ENCODE measurements at places on chromosomes 2 and 18. TPM values are rescaled to one million over a fixed set of nuclear protein-coding genes. Genes with fewer than 3 reads are reported as not detected.

GRCh38 chr18:10190564-10190963 lies 263.9 kb upstream of the APCDD1 start:
- DNase-seq, result no peak

DNA sequence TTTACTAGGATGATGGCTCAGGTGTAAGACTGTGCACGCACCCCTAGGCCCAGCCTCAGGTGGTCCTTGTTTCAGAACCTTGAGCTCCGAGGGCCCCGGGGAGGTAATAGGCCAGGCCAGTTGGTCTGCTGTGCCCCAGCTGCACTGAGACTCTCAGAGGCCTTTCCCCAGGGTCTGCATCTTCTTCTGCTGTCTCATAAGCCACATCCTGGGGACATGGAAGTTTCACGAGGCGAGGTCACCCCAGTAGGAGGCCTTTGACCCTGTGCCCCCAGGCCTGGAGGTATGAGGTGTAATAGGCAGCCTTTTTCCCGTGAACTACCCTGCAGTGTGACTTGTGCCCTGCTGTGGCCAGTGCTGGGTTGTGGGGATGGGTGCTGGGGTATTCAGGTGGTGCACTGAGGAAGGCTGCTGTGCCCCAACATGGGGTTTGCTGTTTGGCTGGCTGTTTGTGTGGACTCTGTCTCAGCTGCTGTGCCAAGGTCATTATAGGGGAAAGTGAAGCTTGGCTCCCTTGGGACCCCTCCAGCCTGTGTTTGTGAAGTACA lies 6.9 kb downstream of the OXER1 start:
- DNase-seq, result no peak

The GRB14 gene
- total RNA-seq, result 9.3 TPM

DNA sequence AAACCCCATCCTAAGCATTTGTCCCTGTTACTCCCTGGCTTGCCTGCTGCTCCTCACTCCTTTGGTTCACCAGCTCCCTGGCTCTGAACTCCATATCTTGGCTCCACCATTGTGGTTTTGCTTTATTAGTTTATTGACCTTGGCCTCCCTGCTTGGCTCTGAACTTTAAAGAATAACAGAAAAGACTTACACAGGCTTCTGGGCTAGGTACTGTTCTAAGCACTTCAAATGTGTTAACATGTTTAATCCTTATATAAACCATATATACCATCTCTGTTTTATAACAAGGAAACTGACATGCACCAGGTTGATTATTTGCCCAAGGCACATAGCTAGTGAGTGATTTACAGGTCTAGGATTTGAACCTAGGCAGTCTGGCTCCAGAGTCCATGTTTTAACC lies 149.7 kb upstream of the CAPN13 start:
- DNase-seq, result no peak

DNA sequence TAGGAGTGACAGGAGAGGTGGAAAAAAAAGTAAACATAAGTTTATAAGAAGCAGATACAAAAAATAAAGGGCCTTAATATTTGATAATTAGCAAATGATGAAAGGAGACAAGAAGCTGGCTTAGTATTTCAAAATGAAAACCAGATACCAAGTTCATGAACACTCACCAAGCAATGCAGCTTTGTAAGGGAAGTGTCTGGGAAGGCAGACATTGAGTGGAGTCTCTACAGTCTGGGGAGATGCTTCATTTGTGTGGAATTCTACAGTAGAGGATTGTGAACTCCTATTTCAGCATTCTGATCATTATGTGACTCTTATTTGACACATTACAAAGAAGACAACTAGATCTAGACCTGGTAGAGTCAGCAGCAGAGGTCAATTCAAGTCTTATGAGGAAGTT lies 1072.7 kb downstream of the DSC3 start:
- no peak for DNase-seq

The ASB18 gene
- total RNA-seq, result not detected

The CENPA gene
- not detected for total RNA-seq

DNA sequence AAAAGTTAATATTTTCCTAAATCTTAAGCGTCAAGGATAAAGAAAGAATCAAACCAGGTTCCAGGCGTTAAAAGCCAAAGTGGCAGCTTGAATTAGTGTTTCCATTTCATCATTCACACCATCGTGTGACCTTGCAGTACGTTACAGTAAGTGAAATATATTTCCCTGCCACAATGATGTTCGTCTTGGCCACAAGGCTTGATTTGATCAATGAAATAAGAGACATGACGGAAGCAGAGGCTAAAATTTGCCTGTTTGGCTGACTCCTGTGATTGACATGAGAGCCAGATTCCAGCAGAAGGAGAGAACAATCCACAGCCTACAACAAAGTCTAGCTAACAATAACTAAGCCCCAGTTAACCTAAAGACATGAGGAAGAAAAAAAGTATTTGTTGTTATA lies 62.0 kb downstream of the ASXL2 start:
- no peak for DNase-seq

- DNase-seq, result no peak
Observed at GRCh38 chr2:143378996-143379395, 249.8 kb downstream of the ARHGAP15 start.

The ANO7 gene
- total RNA-seq, result 0.66 TPM

DNA sequence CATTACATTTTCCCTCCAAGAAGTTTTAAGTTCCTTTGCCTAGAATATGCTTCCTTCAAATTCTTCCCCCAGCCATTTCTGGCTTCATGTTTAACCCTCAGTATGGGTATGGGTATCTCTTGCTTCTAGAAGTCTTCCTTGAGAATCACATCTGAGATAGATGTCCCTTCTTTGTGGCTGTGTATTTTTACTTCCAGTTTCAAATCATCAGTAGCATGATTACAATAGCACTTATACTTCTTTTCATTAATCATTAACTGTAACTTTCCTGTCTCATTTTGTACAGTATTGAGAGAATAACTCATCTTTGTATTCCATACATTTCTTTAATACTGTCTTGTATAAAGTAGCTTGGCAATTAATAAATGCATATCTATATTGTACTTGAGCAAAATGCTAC lies 17.3 kb upstream of the PDE1A start:
- DNase-seq, result no peak

DNA sequence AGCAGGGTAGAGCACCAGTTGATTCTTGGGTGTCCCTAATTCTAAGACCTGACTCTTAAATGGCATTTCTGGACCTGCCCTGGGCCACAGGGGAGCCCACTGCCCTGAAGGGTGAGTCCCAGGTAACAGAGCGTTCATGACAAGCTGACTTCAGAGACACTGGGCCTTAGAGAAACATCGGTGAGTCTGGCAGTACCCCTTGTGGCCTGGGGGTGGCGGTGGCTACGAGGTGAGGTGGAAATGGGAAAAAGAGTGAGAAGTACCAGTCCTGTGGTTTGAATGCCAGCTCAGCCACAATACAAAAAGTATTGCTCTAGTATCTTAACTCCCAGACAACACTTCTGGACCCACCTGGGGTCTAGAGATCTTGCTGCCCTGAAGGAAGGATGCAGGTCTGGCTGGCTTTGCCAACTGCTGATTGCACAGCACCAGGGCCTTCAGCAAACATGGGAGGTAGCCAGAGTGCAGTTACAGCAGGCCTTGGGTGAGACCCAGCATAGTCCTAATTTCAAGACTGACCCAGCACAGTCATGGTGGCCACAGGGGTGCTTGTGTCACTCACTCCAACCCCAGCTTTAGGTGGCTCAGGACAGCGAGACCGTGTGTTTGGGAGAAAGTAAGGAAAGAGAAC lies 44.5 kb downstream of the USP34 start:
- peak; percentile 18 for DNase-seq

- DNase-seq, result no peak
Observed at GRCh38 chr18:4438938-4439337, 16.2 kb downstream of the DLGAP1 start.

The STAT4 gene
- 1.3 TPM for total RNA-seq

GRCh38 chr2:218011653-218012040 lies 8.9 kb upstream of the TNS1 start:
- DNase-seq, result no peak

The C1GALT1C1L gene
- 0.55 TPM for total RNA-seq

The TMEM37 gene
- total RNA-seq, result 10.2 TPM

The CAD gene
- total RNA-seq, result 23.4 TPM

DNA sequence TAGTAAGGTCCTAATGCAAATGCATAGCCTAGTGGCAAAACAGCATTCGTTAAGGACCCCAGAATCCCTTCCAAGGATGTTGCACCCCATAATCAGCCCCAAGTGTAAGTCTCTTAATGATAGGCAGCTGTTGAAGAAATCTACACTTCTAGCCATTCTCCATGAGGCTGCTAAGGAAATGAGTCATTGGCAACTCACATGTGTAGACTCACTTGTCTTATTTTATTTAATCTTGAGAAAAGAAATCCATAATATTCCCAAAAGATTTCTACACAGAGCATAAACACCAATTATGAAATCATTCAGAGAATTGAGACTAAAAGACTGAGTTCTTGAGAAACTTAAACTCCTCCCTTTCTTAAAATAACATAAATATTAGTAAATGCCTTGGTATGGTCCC lies 52.4 kb downstream of the AKAIN1 start:
- no peak for DNase-seq

- DNase-seq, result no peak
Observed at GRCh38 chr2:149077861-149078260, 39.4 kb downstream of the LYPD6B start.

DNA sequence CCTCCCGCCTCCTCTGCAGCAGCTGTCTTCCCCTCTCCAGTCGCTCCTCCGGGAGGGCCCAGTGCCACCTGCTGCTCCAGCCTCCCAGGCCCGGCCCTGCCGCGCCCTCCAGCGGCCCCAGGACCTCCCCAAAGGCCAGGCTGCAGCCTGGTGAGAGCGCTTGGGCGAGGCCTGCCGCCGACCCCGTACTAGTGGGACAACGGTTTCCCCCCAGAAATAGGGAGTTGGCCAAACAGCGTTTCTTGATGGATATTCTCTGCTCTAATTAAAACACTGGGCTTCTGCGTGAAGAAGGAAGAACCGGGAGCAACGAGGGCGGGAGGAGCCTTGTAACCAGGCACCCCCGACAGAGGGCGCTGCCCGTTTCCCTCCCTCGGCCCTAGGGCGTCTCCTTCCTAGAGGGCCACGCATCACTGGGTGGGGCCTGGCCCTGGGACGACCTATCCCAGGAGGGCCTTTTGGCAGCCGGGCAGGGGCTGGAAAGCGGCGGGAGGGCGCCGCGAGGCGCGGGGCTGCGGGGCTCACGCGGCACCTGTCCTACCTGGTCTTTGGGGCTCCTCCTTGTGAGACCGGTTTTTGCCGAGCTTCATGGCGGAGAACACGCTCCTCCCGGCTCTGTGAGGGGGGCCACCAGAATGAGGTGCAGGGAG lies 25.4 kb upstream of the OTOF start:
- DNase-seq, result peak; percentile 95

The STARD6 gene
- not detected for total RNA-seq

- DNase-seq, result no peak
Observed at GRCh38 chr2:100767224-100767653, 52.7 kb upstream of the NPAS2 start.

DNA sequence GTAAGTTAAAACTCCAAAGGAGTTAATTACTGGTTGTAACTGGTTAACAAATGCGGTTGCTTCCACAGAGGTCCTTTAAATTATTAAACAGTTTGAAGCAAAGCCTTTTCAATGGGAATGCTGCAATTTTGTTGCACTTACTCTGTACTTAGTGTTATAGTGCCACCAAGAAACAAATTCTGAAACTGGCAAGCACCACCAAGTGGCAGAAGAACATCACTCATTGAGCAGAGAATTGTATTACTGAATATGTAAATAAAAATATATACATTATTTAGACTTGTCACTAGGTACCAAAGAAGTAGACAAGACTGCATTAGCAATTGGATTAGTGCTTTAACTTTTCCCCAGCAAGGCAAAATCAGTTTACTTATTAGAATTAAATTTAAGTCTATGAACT lies 2.6 kb upstream of the TMEFF2 start:
- DNase-seq, result no peak

The NEB gene
- 1.5 TPM for total RNA-seq

The ALKAL2 gene
- total RNA-seq, result 32.3 TPM

- peak; percentile 41 for DNase-seq
Observed at GRCh38 chr18:77111951-77112746, 20.4 kb downstream of the MBP start.

The OR6B2 gene
- total RNA-seq, result not detected

- no peak for DNase-seq
Observed at GRCh38 chr2:180829261-180829660, 151.1 kb upstream of the UBE2E3 start.

GRCh38 chr18:9629709-9630108 lies 15.3 kb upstream of the PPP4R1 start:
- DNase-seq, result no peak

DNA sequence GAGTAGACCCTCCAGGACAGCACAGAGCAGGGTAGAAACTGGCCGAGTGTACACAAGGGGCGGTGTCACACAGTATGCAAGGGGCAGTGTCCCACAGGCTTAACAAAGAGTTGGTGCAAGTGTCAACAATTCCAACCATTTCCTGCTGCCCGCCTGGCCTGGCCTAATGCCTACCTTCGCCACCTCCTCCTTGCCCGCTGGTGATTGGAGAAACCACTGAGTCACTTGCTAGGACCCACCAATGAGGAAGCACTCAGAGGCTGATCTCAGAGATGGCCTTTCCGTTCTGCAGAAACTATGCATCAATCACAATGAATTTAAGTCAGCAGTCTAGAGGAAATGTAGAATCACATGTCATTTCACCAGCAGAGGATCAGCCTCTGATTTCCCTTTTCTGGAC lies 263.3 kb upstream of the PKDCC start:
- no peak for DNase-seq

The DUSP11 gene
- 7.9 TPM for total RNA-seq

The PLCD4 gene
- 0.28 TPM for total RNA-seq

- no peak for DNase-seq
Observed at GRCh38 chr2:72716601-72717000, 109.2 kb downstream of the EXOC6B start.

- DNase-seq, result no peak
Observed at GRCh38 chr2:197954328-197954727, 149.9 kb downstream of the PLCL1 start.

- no peak for DNase-seq
Observed at GRCh38 chr2:106537047-106537446, 49.9 kb downstream of the CD8B2 start.

DNA sequence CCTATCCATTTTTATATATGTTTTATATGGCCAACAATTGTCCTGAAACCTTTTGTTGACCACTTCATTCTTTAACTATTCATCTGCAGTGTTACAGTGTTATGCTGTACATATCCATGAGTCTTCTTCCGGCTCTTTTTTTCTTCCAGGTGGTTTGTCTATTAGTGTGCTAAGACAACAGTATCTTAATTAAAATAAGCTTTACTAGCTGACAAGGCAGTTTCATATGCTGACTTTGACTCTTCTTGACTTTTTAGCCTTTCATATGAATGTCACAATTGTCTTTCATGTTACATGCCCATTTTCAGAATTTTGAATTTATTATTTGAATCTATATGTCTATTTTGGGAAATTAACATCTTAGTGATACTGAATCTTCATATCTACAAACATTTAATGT lies 1249.0 kb downstream of the DPP10 start:
- no peak for DNase-seq

- no peak for DNase-seq
Observed at GRCh38 chr18:45688113-45688512, 35.9 kb upstream of the SLC14A1 start.

- peak; percentile 86 for DNase-seq
Observed at GRCh38 chr2:196963961-196964360, 37.5 kb upstream of the PGAP1 start.

- no peak for DNase-seq
Observed at GRCh38 chr2:73043276-73043675, 28.2 kb downstream of the SFXN5 start.

GRCh38 chr18:77123320-77124231 lies 9.0 kb downstream of the MBP start:
- no peak for DNase-seq
